ENCODE measurements at places on chromosomes 3 and 15.

DNA sequence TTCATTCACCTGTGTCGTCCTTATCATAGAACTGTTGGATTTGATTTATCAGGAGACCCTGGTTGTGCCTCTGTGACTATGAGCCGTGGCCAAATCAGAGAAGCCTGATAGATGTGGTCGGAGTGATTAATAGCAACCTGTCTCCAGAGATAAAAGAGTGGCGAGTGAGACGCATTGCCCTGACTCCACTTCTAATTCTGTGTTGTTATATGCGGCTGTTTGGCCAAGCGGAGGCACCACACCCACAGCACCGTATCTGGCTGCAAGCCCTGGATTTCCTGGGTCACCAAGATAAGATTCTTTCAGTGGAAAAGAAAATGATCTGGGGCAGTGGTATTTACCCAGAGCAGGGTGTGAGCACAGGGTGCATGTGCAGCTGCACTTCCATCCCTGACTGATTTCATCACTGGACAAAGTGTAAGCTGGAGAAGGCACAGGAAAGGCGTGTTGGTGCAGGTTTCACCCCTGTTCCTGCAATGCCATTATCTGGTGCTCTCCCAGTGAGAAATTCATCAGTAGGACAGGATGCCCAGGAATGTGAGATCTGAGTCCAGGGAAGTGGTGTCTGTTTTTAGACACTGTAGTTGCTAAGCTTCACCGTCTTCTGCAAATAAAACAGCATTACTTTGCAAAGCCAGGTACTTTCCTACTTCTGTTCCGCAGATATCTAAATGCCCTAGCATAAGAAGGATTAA, 84.6 kb downstream of the CD47 start:
- no peak for DNase-seq

DNA sequence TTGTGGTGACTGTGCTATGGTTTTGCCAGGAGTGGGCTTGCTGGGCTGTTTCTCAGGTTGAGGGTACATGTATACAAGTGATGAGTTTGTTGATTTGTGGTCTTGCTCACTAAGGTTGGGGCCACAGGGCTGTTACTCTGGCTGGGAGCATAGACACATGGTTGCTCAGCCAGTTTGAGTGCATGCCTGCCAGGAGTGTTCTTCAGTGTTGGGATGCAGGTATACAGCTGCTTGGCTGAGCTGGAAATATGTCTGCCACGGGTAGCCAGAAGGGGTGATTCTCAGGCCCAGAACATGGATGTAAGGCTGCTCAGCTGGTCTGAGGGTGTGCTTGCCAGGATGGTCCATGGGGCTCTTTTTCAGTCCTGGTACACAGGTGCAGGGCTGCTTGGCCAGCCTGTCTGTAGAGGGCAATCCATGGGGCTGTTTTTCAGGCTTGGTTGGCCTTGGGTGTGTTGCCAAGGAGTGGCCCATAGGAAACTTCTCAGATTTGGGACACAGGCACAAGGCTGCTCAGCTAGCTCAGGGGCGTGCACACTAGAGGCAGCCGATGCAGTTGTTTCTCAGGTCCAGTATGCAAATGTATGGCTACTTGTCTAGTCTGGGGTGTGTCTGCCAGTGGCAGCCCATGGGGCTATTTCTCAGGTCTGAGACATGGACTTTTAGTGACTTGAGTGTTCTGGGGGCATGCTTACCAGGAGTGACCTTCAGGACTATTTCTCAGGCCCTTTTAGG, 5.3 kb upstream of the ARHGAP31 start:
- DNase-seq, result no peak

- no peak for DNase-seq
Measured at GRCh38 chr15:66994927-66995656, 70.3 kb upstream of the SMAD3 start.

- DNase-seq, result no peak
Measured at GRCh38 chr3:31039145-31039544, 144.7 kb upstream of the GADL1 start.

GRCh38 chr3:141530415-141530768, 43.6 kb downstream of the RASA2 start:
- no peak for DNase-seq

- peak; percentile 35 for DNase-seq
Measured at GRCh38 chr15:61226361-61227256, 2.5 kb downstream of the RORA start.

Data from NCI-H2081 treated with DMSO at 0.1 percent for 48 hours (cell line).